ENCODE measurements at places on chromosomes 13 and 19.
A peak's percentile ranks its signal among the peaks of the same experiment; 100 is the strongest.

DNA sequence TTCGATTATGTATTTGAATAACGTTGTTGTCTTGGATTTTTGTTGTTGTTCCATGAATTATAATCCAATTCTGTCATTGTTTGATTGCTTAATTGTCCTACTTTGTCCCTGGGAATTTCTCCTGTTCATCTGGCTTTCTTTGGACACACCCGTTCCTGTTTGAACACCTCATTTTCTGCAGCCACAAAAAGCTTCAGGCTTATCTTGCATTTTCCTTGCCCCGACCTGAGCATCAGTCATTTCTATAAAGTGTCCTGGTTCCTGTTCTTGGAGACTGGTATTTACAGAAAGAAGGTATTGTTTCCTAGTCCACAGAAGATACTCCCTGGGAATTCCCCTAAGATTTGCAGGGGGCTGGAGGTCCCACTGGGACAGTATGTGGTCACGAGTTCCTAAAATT is 731.8 kb upstream of the ARGLU1 start:
- no peak for DNase-seq

DNA sequence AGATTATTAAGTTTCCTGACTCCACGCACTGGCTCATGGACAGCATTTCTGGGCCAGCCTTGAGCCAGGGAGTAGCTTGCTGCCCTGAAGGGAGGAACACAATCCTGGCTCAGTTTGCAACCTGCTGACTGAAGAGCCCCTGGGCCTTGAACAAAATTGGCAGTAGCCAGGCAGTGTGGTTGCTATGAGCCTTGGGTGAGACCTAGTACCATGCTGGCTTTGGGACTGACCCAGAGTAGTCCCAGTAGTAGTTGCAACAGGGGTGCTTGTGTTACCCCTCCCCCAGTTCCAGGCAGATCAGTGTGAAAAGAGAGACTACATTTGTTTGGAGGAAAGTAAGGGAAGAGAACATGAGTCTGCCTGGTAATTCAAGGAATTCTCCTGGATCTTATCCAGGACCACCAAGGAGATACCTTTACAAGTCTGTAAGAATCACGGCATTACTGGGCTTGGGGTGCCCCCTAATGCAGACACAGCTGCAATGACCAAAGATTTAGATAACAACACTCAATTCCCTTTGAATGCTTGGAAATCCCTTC is 22.0 kb downstream of the ITGBL1 start:
- DNase-seq, result peak; percentile 63

- DNase-seq, result peak; percentile 88
Measured at GRCh38 chr19:37999309-38000213, 92.6 kb downstream of the SIPA1L3 start.

DNA sequence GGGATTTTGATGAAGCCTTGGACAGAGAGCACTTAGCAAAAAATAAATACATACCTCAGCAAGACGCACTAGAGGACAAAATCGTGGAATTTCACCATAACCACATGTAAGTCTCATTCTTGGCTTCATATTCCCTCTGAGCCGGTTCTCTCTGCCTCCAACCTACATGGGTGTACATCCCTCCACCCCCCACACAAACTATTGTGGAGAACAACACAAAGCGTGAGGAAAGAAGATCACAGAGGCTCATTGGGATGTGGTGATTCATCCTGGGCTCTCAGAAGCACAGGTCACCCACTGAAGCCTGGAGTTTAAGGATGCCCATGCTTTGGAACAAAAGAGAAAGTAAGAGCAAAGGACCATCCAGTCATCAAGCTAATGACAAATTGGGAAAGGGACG is 192.2 kb downstream of the STK24 start:
- DNase-seq, result no peak
